Retinal pigment epithelial cell (primary cell): ENCODE measurements at places on chromosomes 4 and X.

- DNase-seq: no peak
Observed at GRCh38 chr4:57254754-57255153, 144.6 kb upstream of the IGFBP7 start.

GRCh38 chr4:146520896-146521540 is 722 bp downstream of the SLC10A7 start:
- peak; percentile 15 for DNase-seq

DNA sequence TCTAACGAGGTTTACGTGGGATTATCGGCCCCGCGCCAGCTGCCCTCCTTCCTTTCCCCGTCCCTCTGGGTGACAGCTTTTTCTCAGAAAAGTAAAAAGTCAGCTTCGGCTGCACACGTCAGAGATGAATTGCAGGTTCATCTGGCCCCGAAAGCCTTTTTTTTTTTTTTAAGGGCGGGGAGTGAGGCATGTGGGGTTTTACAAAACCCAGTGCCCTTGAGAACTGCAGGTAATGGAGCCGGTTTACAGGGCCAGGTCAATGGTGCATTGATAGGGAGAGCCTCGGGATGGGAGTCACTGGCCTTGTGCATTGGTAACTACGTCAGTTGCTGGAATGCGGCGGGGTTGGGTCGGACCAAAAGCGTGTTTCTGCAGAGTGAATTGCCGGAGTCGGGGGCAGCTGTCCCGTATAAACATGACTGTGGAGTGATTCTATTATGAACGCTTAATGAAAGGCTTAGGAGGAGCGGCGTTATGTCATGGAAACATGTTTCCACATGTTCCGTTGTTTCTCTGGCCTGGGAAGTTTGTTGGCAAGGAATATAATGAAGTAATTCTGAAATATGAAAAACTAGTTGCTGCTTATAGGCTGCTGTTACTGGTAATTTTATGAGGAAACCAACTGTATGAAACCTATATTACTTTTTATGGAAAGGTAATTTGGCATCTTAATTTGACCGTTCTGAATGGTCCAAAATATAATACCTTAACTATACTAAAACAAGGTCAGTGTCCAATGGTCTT is 1.1 kb downstream of the HSPA4L start:
- DNase-seq: peak; percentile 71

- DNase-seq: no peak
Observed at GRCh38 chrX:1609762-1610161, 5.1 kb upstream of the ASMT start.

GRCh38 chr4:101685126-101685525 is 105.4 kb upstream of the BANK1 start:
- DNase-seq: no peak

DNA sequence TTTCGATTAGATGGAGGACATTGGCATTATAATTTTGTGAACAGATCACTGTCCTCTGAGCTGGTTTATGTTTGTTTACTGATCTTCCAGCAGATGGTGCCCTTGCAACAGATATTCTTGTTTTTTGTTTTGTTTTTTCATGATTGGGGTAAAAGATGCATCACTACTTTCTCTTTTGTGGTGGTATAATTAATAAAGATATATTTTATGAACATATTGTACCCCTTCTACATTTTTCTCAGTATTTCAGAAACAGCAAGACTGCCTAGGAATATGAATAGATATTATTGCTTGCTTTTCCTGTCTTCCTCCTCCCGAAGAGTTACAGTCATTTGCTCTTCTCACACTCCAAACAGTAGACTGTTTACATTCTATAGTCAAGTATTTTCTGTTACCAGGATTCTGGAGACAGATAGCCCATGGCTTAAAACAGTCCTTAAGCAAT is 905.2 kb downstream of the TRAM1L1 start:
- DNase-seq: no peak

DNA sequence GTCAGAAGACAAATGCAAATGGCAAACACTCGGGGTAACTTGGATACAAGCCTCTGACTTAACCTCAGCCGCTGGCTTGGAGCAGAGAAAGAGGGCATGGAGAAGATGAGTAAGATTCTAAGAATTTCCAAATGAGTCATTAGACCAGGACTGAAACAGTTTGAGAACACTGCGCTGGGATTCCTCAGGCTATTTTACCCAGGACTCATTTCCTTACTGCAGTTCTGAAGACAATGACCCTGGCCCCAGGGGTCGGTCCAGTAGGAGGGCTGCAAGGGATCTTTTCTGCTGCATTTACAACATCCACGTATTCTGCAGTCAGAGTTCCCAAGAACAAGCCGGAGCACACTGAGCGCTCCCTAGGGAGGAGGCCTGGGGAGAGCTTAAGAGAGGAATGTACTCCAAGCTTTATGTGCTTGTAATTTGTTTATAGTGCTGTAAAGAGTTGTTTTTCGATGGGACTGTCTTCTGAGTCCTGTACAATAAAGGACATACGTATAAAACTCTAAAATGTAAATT is 27.3 kb upstream of the SORBS2 start:
- DNase-seq: peak; percentile 96

GRCh38 chr4:160795216-160795615 is 1368.6 kb downstream of the FSTL5 start:
- DNase-seq: no peak

DNA sequence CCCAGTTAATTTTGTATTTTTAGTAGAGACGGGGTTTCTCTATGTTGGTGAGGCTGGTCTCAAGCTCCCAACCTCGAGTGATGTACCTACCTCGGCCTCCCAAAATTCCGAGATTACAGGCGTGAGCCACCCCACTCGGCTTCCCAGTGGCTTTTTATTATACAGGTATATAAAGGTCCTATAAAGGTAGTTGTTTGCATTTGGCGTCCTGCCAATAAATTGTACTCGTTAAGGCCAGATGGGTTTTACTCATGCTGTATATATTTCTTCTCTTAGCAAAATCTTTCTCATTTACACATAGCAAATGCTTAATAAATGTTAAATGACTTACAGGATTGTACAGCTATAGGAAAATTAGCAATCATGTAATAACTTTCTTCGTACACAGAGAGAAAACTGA is 6.9 kb downstream of the SHROOM3 start:
- no peak for DNase-seq

DNA sequence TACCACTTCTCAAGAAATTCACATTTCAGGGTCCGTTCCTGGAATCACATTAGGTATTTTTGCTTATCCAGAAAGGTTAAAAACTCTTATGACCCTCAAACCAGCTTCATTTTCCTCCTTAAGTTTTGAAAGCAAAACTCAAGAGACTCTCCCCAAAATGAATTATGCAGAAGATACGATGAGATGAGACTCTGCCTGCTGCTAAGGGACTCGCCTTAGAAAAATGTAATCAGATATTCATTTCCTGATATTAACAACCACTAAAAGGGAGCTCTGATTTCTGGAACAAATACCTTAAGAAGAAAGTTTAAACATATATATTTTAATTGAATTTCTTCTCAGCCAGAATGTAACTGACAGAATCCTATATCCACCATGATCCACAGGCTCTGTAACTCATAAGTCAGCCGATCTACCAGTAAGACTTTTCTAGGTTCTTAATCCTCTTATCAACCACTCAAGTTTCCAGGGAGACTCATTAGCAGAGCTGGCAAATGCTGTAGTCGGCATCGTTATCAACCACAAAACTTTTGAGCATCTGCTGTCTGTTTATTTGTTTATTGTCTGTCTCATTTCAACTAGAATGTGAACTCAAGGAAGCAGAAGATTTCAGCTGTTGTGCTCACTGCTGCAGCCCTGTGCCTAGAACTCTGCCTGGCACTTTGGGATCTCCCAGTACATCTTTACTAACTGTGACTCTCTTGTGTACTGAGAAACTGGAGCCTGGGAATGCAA is 112.5 kb downstream of the LDB2 start:
- peak; percentile 77 for DNase-seq

- DNase-seq: no peak
Observed at GRCh38 chrX:47170861-47171692, 22.6 kb upstream of the UBA1 start.

- no peak for DNase-seq
Observed at GRCh38 chrX:35819241-35819640, 21.1 kb downstream of the MAGEB16 start.

DNA sequence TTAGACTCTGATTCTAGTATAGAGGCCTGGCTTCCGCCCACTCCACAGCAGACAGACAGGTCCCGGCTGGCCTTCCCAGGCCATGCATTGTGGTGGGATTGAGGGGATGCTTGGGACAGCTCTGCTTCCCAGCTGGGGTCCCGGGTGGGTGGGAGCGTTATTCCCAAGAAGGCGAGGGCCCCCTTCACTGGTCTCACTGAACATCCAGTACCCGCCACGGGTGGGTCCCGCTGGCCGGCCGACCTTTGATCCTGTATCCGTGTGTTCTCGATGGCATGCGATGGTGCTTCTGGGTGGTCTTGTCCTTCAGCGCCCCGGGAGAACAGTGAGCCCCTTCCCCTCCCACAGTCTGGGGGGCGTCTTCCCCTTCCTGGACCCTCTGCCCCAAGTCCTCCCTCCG is 231.4 kb downstream of the AFAP1 start:
- DNase-seq: no peak

- no peak for DNase-seq
Observed at GRCh38 chrX:18985186-18985435, 1.2 kb upstream of the PHKA2 start.

DNA sequence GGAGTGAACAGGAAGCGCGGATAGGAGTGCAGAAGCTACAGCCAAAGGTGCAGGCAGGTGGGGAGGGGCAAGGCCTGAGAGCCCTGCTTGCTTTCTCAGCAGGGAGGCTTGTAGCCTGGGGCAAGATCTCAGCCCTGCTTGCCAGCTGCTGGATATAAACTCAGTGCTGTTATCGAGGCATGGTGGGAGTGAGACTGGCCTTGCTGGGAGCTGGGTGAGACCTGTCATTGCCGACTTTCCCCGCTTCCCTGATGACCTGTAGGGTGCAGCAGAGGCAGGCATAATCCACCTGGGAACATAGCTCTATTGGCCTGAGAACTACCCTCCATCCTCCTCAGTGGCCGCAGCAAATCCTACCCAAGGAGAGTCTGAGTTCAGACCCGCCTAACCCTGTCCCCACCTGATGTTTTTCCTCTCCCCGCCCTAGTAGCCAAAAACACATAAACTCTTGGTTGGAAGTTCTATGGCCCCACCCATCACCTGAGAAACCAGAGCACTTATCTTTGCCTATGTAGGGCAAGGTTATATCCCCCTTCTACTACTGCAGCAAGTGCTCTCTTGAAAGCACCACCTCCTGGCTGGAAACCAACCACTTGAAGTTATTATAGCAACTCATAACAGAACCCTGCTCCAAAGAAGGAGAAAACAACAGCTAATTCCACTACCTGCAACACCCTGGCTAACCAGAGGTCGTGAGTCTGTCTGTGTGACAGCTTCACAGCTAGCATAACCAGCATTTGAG is 80.7 kb downstream of the FHIP1A start:
- DNase-seq: no peak

- DNase-seq: no peak
Observed at GRCh38 chr4:141890279-141890678, 253.9 kb downstream of the IL15 start.

GRCh38 chr4:189162073-189162789 is 778.4 kb upstream of the FRG1 start:
- no peak for DNase-seq

- no peak for DNase-seq
Observed at GRCh38 chrX:129818123-129818522, 25.6 kb downstream of the ZDHHC9 start.

DNA sequence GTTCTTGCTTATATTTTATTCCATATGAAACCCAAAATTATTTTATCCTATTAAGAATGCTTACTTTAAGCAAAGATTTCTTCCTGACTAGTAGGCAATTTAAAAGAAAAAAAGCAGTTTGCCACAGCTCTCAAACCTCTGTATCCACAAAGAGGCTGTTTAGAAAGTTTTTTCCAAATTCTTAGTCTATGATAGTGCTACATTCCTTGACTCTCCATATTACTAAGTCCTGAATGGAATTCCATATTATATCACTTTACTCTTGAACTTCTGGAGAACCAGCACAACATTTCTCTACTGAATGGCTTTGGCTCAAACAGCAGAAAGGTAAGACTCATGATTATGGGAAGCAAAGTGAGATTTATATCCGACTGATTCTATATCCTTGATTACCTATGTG is 8.3 kb downstream of the SLC10A6 start:
- DNase-seq: no peak

DNA sequence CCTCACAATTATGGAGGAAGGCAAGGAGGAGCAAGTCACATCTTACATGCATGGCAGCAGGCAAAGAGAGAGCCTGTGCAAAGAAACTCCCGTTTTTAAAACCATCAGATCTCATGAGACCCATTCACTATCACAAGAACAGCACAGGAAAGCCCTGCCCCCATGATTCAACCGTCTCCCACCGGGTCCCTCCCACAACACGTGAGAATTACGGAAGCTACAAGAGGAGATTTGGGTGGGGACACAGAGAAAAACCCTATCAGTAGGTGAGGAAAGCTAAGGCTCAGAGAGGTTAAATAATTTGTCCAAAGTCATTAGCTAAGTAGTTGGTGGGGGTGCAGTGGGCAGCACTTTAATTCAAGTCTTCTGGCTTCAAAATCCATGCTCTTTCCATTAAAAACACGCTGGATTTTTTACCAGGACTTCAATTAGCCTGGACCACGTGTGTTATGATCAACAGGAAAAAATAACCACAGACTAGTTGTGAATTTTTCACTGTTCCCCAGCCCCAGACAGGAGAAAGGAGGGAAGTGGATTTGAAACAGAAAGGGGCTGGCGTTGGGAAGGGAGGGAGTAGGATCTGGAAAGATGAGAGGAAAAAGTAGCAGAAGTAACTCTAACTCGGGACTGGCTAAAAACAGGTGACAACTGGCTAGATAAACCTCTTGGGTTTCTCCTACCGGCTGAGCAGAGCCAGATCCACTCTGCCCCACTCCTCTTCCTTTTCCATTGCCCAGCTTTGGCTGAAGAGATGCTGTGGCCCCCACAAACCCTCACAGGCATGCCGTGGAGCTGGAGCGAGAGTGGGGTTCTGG is 986 bp downstream of the MTMR8 start:
- no peak for DNase-seq

- DNase-seq: no peak
Observed at GRCh38 chr4:99950913-99951254, 809 bp upstream of the H2AZ1 start.

DNA sequence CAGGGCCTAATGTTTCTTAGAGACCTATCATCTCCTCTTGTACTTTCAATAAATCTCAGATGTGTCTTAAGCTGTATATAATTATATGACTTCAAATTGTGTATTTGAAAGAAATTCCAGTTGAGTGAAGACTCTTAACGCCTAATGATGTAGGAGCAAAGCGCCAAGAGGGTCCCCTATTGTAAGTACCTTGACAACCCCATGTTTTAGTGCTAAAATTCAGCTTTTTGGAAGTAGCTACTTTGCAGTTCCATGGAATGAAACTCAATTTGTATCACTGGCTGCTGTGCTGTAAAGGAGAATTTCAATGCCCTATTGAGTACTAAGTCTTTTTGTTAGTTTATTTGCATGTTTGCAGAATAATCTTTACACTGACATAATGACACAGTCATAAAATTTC is 1826.6 kb upstream of the AGA start:
- no peak for DNase-seq
